Fibroblast of skin of right biceps (primary cell): ENCODE measurements at places on chromosomes 6 and 20.

DNA sequence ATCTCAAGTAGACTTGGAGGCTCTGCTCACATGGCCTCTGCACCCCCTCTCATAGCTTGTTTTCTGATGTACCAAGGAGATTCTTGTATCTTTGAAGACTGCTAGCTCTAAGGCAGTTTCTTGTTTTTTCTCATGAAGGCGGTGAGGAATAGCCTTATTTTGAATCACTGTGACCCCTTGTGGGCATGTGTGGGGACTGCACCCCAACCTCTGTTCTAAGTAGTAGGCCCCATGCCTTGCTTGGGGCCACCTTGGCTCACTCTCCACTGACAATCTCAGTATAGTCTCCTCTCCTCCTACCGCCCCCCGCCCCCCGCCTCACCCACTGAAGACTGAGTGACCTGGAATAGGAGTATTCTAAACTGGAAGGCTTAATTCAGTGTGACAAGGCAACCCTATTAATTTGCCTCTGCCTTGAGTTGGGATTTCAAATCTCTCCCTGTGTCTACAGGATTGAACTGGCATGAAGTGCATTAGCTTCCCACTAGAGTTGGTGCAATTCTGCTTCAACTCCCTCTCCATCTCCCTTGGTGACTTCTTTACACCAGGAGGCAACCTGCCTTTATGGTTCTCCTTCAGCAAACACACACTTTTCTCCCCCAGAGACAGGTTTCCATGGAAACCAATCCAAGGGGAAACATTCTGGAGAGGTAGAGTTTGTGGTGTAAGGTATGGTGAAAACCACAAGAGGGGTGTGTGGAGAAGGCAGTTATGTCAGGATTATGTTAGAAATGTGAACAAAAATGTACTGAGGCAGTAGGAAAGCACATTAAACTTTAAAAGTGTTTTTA, 75.4 kb upstream of the ECI2 start:
- peak; percentile 45 for DNase-seq

DNA sequence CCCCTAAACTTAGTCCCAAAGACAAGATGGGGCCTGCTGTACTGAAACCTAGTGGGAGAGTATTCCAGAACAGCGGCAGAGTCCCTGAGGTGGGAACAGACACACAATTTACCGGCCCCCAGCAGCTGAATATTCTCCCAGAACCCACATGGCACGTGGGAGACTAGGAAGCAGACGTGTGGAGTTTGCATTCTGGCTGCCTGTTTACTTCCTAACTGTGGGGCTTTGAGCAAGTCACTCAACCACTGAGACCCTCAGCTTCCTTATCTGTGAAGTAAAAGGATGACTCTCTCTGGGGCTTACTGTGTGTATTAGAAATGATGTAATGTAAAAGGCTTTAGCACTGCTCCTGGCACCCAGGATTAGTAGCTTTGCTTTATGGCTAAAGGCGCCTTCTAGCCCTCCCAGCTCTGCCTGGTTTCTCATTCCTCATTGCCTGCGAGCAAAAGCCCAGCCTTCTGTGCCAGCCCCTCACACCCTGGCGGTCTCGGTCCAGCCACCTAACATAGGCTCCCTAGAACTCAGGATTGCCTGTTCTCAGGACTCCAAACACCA, 353.1 kb downstream of the CDC5L start:
- no peak for DNase-seq

DNA sequence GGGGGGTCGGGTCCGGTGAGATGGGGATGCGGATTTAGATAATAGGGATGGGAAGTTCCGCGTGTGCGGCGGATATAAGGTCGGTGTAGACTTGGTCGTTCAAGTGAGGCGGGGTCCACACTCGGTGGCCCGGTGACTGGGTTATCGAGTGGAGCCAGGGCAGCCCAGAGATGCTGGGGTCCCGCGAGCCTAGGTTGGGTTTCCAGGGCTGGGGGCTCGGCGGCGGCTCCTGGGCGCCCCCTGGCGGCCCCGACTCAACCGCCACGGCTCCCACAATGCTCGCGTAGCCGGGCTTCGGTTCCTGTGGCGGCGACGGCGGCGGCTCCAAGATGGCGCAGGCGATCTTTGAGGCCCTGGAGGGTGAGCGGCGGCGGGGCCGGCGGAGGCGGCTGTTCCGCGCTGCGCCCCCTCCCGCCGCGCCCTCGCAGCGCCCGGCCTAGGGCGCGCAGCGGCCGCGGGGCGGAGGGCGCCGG, at the start of gene ZNF341:
Gene ZNF341 (plus strand): TSS at position 304 of the 473 bp plus-strand sequence. CDS start 26 bp downstream, at position 330.
- peak; percentile 89 for DNase-seq

GRCh38 chr6:169702840-169703246, 917 bp downstream of the C6orf120 start:
- DNase-seq = no peak

DNA sequence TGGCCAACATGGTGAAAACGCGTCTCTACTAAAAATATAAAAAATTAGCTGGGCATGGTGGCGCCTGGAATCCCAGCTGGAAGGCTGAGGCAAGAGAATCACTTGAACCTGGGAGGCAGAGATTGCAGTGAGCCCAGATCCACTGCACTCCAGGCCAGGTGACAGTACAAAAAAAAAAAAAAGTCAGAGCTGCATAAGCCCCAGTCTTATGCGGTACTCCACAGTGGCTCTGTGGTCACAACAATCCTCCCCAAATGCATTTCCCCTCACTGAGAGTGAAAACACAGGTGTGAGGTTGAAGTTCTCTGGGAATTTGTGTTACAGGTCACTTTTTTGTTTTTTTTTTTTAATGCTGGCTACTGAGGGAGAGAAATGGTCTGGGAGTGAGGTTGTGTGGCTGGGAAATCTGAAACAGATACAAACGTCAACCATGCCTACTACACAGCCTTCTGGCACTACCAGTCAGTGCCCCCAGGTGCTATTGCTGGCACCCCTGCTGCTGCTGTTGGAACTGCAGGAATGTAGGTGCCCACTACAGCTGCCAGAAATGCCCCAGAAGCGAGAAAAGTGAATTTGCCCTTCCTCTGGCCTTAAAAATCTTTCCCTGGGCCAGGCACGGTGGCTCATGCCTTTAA, 5.7 kb downstream of the MRPS26 start:
- DNase-seq = no peak

DNA sequence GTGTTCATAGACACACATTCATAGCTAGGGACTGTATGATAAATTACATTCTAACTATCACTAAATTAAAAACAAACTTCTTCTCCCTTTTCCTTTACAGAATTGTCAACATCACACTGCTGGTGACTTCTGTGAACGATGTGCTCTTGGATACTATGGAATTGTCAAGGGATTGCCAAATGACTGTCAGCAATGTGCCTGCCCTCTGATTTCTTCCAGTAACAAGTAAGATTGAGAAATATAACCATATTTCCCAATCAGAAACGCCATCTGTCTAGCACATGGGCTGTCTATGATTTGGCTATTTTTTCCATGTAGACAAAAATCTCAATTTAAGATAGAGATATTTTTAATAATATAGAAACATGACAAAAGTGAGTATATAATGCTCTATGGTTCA, 367.7 kb downstream of the ARHGAP18 start:
- peak; percentile 50 for DNase-seq

DNA sequence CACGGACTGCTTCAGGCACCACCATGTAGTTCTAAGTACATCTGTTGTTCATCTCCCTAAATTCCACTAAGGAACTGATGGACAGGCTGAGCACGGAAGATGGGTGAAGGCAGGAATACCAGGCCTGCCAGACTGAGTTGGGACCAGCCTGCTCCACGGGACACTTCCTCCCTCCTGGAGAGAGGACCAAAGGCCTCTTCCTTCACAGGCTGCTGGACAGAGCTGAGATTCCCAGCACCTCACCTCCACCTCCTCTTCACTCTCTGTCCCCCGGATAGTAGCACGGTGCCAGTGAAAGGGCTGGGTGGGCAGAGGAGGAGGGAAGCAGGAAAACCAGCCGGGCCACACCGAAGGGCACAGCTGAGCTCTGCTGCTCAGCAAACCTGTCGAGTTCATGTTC, 22.9 kb upstream of the TCFL5 start:
- DNase-seq = no peak

- peak; percentile 87 for DNase-seq
These were observed 235.3 kb upstream of the CEP162 start for GRCh38 chr6:84462698-84463097.

GRCh38 chr6:34332251-34333198, 59.9 kb downstream of the NUDT3 start:
- no peak for DNase-seq

DNA sequence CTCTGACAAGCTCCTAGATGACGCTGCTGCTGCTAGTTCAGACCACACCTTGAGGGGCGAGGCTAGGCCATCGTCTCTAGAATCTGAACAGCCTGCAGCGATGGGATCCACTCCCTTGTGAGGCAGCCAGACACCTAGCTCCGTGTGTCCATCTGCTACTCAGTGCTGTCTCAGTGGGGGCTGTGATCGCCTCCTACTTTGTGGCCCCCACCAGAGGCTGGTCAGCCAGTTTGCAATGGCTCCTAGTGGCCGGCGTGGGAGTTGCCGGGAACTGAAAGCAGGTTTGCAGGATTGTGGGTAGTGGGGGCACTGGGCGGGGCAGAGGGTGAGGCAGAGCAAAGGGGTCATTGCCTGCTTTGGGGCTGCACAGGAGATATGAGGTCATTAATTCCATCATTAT, 2.8 kb downstream of the CCN5 start:
- DNase-seq = no peak

DNA sequence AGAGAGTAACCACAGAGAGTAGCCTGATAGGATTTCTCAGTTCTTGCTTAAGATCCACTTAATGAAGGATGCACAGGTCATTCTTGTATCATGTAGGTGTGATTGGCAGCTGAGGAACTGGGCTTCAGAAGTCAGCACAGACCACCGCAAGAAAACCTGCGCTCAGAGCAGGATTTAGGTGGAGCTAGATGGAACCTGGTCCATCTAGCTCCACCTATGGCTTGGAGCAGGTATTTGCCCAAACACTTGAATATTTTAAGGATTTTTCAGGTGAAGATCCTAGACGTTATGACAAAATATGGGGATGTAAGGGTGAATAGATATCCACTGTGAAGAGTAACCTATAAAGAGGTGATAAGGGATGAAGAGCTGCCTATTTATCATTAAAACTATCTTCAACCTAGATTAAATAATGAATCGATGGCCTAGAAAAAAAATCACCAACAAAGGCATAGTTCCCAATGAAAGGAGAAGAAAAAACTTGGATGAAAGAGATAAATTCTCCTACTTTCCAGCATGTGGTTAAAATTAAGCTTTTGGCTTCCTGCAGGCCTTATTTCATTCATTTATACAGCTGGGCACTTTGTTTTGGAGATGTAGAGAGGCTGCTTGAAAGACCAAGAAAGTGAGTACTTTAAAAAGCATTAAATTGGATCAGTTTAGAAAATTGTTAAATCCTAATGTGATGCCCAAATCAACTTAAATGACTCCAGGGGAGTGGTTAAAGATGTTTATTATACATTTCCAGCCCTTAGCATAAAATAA, 778.4 kb upstream of the GJE1 start:
- no peak for DNase-seq

GRCh38 chr6:3902871-3903648, 53.9 kb downstream of the FAM50B start:
- no peak for DNase-seq

DNA sequence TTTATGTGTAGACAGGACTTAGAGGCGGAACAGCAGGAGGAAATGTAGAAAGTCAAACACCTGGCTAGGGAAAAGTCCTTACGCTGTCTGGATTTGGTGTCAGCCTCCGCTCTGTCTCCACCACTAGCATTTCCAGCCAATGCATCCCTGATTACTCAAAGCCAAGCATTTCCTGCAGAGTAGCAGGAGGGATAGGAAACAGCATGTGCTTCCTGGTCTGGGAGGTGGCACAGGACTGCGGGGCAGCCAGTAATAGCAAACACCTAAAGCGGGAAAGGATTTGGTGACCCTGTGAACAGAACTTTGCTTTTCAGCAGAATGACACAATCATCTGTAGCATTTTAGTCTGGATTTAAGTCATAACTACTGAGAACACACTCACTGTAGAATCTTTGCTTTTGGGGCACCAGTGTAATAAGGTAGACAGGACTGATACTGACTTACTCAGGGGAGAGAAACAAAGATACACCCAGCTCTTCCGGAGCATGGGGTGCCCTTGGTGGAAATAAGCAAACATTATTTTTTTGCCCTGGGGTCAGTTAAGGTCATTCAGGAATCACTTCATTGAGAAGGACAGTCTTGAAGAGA, 133.3 kb upstream of the AHI1 start:
- peak; percentile 11 for DNase-seq

GRCh38 chr20:58690396-58691135, 2.0 kb upstream of the NPEPL1 start:
- DNase-seq = peak; percentile 18

DNA sequence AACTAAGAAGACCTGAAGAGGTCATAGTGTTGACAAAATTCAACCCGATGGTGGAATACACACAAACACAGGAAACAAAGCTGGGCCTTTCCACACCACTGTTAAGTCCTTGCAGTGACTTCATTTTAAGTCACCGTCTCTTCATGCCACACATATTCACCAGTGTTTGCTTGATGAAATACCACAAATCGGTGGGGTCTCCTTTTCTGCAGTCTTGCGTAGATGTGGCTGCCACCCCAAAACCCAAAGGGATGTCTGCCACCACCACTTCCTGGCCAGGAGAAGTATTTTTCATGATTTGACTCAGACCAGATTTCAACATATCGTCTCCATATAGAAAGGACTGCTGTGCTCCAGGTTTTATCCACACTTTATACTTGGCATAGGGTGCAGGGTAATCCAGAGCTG, 11.0 kb upstream of the COL10A1 start:
- peak; percentile 23 for DNase-seq

- no peak for DNase-seq
These were observed 101.1 kb downstream of the ZFAND3 start for GRCh38 chr6:37920667-37921066.

GRCh38 chr6:10451394-10451793, 36.5 kb upstream of the TFAP2A start:
- DNase-seq = no peak

GRCh38 chr6:132995432-132995831, 181.1 kb downstream of the RPS12 start:
- no peak for DNase-seq

DNA sequence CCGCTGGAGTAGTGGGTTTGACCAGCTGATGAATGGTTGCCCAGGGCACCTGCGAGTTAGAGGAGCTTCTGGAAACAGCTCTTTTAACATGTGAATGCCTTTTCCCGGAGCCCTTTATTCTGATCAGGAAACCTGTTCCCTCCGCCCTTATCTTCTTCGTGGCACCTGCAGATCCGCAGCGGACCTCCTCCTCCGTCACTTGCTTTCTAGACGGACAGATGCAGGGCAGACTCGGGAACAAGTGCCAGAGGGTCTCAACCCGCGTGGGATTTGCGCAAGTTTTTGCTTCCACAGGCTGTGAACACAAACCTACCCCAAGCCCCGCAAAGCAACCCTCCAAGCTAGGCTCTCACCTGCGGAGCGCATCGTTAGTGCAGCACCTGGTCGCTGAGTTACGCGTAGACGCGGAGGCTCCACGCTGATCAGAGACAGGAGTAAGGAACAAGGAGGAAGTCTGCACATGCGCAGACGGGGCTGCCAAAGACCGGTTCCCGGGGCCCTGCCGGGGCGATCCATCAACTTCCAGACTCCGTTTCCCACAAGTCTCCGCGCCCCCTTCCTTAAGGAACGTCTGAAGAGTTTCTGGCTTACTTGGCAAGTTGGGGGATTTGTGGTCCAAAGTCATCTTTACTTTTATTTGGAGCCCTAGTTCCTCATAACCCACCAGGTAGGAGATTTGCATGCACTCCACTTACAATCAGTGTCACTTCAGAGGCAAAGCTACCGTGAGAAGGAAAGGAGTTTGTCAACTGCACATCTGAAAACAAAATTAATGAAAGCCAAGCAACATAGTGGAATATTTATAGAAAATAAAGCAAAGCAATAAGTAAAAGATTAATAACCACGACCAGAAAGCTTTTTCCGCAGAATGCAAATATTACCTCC, 52.7 kb upstream of the ELMO2 start:
- DNase-seq = peak; percentile 8
